ENCODE measurements at places on chromosomes 5 and 9.

DNA sequence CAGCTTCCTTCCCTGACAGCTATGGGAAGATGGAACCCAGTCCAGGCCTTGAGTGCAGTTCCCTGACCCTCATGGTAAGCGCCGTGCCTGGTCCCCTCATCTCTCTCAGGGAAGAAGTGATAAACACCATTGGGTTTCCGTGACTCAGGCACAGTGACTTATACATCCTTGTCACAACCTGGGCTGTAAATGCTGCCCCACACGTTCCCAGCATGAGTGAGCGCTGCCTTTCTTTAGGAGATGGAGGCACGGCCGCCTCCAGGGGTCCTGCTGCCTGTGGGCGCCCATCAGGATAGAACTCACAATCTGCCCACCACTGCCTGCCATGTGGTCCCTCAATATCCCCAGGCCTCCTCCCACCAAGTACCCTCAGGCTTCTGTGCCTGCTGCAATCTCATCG is 8.3 kb upstream of the NKD2 start:
- DNase-seq, result no peak

DNA sequence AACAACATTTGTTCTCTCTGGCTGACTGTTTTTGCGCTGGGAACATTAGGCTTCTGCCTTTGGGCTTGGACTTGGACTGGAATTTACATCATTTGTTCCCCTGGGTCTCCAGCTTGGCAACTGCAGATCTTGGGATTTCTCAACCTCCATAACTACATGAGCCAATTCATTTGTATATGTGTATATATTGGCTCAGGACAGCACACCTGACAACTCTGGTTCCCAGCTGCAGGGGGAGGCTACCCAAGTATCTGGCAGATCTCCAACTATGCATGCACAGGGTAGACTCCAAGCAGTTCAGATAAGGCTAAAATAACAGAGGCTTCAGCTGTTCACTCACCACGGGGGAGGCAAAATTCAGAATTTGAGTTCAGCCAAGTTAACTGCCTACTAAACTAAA is 31.6 kb upstream of the F2RL1 start:
- DNase-seq, result no peak

- DNase-seq, result no peak
These were observed 655 bp downstream of the TOR4A start for GRCh38 chr9:137278061-137278701.

DNA sequence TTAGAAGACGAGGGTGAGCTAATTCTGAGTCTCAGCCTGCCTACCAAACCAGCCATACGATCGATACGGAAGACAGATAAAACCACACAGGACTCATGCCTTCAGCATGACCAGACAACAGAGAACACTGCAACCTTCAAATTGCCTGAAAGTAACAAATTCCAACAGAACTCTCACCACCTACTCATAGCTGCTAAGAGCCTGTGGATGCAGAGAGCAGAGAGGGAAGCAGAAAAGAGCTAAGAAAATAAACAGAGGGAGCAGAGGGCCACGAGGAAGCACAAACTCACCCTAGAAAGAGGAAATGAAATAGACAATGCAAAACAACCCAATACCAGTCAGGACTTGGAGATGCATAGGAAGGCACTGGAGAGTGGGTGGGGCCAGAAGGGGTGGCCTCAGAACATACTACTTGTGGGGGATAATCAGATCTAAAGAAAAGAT is 86.7 kb upstream of the TAS2R1 start:
- DNase-seq, result no peak

DNA sequence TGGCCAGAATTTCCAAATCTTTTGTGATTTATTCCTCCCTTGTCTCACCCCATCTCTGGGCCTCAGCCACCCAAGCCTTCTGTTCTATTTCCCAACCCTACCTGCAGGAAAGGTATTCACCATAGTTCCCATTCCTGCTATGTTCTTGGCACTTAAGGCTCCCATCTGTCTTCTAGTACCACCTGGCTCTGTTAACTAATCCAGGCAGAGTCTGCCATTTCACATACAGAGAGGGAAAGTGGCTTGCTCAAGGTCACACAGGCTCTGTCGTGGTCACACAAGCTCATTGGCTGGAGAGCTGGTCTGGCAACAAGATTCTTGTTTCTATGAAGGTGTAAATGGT is 35.2 kb downstream of the COL27A1 start:
- DNase-seq, result no peak

- DNase-seq, result no peak
These were observed 365.0 kb downstream of the TMEM232 start for GRCh38 chr5:110361471-110361870.

DNA sequence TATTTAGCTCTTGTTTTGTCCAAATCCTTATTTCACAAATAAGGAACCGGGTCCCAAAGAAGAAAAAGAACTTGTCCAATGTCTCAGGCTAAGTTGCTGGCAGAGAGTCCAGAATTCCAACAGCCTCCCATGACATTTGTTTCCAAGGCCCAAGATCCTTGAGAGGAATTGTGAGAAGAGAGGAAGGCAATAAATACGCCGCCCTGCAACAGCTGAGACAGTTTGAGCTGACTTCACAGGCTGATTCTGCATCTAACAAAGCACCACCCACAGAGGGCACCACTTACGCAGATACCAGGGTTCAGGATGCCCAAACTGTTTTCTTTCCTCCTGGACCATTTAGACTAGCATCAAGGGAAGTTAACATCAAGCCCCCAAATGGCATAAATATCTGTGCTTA is 211.3 kb downstream of the FAM114A2 start:
- DNase-seq, result no peak

DNA sequence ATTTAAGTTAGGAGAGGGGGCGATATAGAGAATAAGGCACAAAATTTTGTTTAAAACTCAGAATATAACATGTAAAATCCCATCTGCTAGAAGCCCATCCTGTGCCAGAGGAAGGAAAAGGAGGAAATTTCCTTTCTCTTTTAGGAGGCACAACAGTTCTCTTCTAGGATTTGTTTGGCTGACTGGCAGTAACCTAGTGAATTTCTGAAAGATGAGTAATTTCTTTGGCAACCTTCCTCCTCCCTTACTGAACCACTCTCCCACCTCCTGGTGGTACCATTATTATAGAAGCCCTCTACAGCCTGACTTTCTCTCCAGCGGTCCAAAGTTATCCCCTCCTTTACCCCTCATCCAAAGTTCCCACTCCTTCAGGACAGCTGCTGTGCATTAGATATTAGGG is 18.3 kb downstream of the MOCS2 start:
- no peak for DNase-seq

- no peak for DNase-seq
These were observed 1821.0 kb downstream of the EFNA5 start for GRCh38 chr5:105849701-105850100.

GRCh38 chr5:126561908-126562307 is 33.1 kb downstream of the ALDH7A1 start:
- DNase-seq, result no peak

GRCh38 chr9:116027511-116027910 is 126.1 kb upstream of the PAPPA start:
- DNase-seq, result no peak

GRCh38 chr9:98380065-98380681 is 124.7 kb upstream of the TBC1D2 start:
- no peak for DNase-seq

- no peak for DNase-seq
These were observed 133.5 kb upstream of the DAP start for GRCh38 chr5:10894445-10895054.

DNA sequence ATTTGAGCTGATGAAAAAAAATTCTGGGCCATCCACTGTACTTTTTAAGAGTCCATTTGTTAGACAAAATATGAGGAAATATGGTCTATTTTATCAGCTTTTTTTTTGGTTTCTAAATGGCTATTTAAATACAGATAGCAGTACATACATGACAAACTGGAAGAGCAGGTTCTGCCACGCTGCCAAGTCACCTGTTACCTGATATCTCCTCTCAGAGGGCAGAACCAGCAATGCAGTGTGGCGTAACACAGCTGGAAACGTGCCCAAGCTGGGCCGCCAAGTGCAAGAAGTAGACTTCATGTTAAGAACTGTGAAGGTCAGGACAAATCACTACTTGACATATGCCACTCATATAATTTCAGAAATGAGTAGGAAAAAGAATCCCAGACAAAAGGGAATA is 8.1 kb downstream of the MCIDAS start:
- DNase-seq, result no peak

Data from AML-193 (cell line).